OCI-M1 (cell line): ENCODE measurements at places on chromosomes 6 and 20.

DNA sequence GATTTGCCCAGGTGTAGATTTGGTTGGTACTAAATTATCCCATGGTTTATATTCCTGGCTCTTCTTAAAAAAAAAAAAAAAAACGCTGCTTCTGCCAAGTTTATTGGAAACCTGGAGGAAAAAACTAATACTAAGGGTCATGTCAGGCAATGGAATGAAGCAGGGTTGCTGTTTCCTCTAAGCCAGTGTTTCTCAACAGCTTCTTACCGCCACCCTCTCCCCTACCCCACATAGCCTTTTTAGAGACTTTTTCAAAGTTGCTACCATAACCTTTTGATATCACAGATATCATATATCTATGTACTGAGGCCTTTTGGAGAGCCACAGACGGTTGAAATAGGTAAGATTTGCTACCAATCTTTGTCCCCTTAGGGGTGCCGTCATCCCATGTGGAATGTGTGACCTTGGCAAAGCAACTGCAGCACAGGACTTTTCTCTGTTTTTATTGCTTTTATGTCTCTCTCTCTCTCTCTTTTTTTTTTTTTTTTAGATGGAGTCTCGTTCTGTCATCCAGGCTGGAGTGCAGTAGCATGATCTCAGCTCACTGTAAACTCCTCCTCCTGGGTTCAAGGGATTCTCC is 35.0 kb downstream of the SYTL3 start:
- DNase-seq = no peak

DNA sequence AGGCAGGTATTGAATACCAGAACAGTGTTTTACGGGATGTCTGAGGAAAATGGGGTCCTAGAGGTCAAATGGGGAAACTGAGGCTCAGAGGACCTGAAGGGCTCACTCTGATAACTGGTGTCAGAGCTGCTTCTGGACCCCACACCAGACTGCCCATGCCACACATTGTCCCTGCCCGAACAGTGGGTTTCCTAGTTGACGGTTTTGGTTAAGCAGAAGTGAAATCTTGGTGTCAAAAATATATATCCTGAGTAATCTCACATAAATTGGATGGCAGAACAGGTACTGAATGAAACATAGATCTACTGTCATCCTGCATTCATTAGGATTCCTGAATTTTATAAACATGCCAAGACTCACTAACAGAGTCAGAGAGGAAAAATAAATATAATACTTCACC is 16.3 kb downstream of the NOX3 start:
- DNase-seq = no peak

- no peak for DNase-seq
Observed at GRCh38 chr6:140064366-140064765, 689.9 kb upstream of the CITED2 start.

DNA sequence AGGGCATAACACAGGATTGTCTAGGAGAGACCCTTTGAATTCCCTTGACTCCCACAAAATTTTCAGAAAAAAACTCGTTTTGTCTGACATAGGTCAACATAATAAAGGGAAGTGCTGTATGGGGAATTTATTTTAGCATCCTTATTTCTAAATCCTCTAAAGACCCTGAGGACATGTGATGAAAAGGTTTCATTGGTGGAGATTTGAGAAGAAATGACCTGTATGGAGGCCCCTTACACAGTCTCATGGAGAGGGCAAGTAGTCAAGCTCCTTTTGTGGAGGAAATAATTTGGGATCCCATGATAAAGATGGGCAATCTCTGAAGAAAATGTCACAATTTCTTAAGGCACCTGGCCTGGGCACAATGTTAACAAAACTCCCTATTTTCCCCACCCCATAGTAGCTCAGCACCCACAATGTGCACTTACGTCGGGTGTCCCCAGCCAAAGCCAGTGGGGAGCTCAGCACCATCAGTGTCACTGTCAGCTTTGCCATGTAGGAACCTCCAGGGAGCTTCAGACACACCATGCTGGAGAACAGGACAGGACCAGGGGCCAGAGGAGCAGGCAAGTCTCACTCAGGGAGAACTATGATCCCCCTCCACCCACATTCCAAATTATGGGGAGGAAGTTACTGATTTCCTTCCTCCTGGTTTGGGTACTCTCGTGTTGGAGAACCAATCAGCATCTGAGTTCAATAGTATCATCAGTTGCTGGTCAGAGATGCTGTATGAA is at the start of gene HLA-DRB5:
Gene HLA-DRB5 (minus strand): TSS at position 591 of the 734 bp plus-strand sequence. CDS start 63 bp downstream, at position 528.
- peak; percentile 79 for DNase-seq

DNA sequence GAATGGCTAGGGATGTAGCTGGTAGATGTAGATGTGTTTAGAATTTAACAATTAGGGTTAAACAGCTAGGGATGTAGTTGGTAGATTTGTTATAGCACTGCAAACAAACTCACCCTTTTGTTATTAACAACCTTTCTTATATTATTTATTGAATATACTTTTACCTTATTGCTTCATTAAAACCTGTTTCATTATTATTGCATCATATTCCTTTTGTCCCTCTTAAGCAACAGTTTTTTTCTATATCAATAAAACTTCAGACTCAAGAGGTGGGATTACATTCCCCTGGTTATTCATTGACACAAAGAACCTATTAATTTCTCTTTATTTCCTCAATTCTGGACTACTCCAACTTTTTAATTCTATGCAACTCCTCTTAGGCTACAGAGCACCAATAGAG is 661.2 kb downstream of the EYS start:
- DNase-seq = peak; percentile 23

GRCh38 chr6:127900935-127901334 is at the start of gene THEMIS:
Gene THEMIS, minus strand, starts transcription at chr6:127901058. Its CDS starts 126 bp downstream, at chr6:127900932.
- no peak for DNase-seq

DNA sequence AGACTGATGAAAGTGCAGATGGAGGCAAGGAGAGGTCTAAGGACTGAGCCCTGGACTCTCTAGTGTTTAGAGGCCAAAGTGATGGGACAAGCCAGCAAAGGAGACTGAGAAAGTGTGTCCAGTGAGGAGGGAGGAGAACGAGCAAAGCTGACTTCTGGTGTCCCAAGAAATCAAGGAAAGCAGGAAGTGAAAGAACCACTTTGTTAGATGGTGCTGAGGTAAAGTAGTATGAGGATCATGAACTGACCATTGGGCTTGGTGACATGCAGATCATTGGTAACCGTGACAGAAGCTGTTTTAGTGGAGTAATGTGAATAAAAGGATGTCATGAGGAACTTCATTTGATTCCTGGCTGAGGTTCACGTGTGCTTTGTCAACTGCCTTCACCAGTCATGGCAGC is 108.4 kb downstream of the SLX4IP start:
- DNase-seq = no peak

- no peak for DNase-seq
Observed at GRCh38 chr20:13121840-13122515, 99.1 kb upstream of the ISM1 start.

DNA sequence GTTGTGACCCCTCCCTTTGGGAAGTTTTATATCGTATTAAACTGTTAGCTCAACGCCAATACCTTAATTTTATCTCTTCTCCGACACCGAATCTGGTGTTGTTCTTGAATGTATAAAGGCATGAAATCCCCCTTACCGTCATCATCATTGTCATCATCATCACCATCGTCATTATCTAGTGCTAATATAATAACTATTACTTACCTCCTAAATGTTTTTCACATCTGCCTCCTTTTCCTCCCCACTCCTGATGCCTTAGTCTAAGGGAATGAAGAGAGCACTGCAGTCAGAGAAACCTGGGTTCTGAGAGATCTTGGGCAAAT is 677 bp upstream of the ZBTB24 start:
- no peak for DNase-seq

GRCh38 chr6:109912118-109912517 is 66.0 kb upstream of the GPR6 start:
- peak; percentile 70 for DNase-seq

DNA sequence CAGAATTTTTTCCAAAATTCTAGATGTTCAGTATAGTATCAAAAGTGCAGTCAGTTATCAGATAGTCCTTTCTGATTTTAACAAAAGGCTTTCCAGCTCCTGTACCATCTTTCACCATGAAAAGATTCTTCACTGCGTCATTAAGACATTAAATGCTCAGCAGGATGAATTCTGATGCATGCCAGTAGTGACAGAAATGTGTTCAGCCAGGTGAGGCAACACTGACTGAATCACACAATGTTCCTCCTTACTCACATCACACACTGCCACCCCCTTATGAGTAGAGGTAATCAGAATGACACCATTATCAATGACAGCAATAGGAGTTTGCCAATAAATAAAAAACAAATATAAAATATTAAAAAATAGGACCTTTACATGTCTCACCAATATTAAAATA is 426.6 kb upstream of the PLCB4 start:
- no peak for DNase-seq

GRCh38 chr6:69784595-69785377 is 12.0 kb downstream of the LMBRD1 start:
- DNase-seq = peak; percentile 94

DNA sequence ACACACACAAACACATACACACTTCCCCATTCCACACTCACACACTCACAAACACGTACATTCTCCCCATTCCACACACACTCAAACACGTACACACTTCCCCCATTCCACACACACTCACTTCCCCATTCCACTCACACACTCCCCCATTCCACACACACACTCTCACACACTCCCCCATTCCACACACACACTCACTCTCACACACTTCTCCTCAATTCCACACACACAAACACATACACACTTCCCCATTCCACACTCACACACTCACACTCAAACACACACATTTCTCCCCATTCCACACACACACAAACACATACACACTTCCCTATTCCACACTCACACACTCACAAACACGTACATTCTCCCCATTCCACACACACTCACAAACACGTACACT is 8.7 kb upstream of the OSBPL2 start:
- no peak for DNase-seq

DNA sequence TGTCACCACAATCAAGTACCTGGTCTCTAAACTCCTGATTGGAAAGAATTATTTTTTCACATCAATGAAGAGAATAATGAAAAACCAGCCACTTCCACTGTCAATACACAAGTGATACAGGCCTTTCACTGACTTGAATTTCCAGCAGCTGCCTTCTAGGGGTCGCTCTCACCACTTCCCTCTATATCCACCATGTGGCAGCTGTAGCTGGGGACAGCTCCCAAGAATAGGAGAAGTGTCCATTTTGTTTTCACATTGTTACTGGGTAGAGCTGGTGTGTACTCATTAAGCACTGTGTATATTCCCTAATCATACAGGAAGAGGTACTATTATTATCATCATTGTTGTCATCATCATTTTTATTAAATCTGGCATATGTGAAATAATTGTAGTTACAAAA is 438.4 kb upstream of the SPTLC3 start:
- DNase-seq = peak; percentile 79

GRCh38 chr6:73169633-73170032 is 55.7 kb downstream of the KHDC1L start:
- no peak for DNase-seq

- DNase-seq = no peak
Observed at GRCh38 chr20:50354721-50355589, 155.2 kb upstream of the PTPN1 start.

DNA sequence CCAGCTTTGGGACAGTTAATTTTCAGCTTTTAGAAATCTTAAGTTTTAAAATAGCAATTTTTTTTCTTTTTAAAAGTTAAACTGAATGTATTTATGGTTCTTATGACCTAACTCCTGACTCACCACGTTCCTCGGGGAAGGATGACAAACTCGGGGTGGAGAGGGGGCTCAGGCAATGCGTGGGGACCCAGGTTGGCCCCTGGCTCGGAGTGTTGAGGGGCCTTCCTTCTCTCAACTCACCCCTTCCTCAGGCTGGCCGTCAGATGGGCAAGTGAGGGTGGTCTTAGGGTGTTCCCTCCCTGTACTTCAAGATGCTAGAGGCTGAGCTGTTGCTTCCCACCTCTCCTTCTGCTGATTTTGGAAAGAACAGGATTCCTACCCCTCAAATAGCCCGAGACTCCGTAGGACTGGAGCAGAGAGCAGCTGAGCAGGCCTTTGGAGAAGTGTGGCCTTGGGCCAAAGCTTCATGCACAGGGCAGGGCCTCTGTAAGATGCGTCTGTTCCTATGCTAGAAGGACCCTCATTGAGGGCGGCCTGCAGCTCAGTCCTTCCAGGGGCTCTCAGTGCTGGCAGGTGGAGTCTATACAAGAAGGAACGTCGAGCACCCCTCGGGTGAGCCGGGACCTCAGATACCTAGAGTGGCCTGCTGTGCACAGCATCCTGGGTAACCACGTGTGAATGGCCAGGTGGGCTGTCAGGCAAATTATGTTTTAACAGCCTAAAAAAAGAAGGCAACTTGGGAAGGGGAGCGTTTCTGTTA is 79.3 kb downstream of the TCP11 start:
- no peak for DNase-seq

- DNase-seq = no peak
Observed at GRCh38 chr6:109344226-109344625, 38.0 kb downstream of the CD164 start.

GRCh38 chr6:169936355-169936975 is 185.0 kb downstream of the ERMARD start:
- no peak for DNase-seq

DNA sequence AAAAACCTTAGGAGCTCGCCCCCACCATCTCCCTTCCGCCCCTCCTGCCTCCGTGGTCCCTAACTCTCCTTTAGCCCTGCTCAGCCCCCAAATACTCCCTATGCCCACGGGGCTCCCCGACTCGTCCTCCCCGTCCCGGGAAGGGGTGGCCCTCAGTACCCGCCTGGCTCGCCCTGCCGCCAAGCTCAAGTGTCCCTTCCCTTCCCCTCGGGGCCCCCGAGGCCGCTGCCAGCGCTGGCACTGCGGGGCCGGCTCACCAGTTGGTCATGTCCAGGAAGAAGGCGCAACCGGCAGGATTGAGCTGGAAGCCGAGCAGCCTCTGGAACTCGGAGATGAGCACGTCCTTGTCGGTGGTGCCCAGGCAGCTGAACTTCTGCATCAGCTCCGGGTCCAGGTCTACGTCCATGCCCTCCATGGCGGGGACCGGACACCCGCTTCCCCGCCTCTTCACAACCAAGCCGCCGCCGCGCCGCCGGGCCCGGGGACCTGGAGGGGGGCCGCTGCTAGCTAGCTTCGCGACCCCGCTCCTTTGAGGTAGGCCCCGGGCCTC is 303 bp downstream of the ILRUN start:
- DNase-seq = no peak

DNA sequence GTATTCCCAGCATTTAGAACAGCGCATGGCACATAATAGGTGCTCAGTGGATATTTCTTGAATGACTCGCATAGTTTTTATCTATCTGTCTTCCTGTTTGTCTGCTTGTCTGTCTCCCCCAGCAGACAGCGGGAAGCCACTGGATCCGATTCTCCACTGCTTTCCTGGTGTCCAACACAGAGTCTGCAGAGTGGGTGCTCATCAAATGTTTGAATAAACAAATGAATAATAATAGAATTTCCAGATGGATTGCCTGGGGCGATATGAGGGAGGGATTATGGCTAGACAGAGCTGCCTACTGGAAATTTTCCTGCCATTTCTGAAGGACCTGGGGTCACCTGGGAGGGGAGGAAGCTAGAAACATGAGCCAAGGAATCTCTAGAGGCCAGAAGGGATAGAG is 18.9 kb downstream of the CDH22 start:
- no peak for DNase-seq

- DNase-seq = no peak
Observed at GRCh38 chr6:45923831-45924391, 91.7 kb downstream of the CLIC5 start.

- DNase-seq = peak; percentile 11
Observed at GRCh38 chr20:25296094-25297093, 48.5 kb downstream of the PYGB start.
